ENCODE measurements at places on chromosomes 3 and 15. TPM values are rescaled to one million over a fixed set of nuclear protein-coding genes. Genes with fewer than 3 reads are reported as not detected.

GRCh38 chr3:28241221-28242160 lies at the start of gene CMC1:
Gene CMC1 (plus strand): TSS chr3:28241619. CDS start chr3:28241794, 175 bp downstream.
- peak within 1 kb of the TSS; percentile 94 for H3K4me3 ChIP-seq
- DNase-seq, result peak; percentile 99
- no peaks in the 10 kb centered on the region for H3K36me3 ChIP-seq
- peak within 1 kb of the TSS; percentile 66 for H3K27ac ChIP-seq
- H3K4me1 ChIP-seq, result peaks cover 9% of the 10 kb centered on the region

- no peak overlapping the region for H3K4me3 ChIP-seq
- no peaks in the 10 kb centered on the region for H3K4me1 ChIP-seq
- H3K27ac ChIP-seq, result no peak overlapping the region
- H3K36me3 ChIP-seq, result no peaks in the 10 kb centered on the region
- DNase-seq, result no peak
Observed at GRCh38 chr3:175266478-175266877, 407.3 kb downstream of the NAALADL2 start.

DNA sequence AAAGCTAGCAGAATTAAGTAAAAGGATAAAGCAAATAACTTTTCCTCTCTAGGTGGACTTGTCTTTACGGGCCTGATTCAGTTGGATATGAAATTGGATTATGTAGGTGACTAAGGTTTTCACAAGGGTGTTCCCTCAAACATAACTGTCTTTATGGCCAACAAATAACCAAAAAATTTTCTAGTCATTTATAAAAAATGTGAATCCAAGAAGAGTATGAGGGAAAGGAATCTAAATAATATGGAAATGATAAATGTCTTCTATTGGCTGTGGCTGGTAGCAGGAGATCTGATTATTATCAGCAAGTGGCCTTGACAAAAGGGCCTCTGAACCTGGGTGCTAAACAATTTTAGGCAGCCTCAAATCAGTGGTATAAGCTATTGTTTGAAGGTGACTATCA lies 594.0 kb upstream of the UBE2E2 start:
- H3K4me3 ChIP-seq, result no peak overlapping the region
- no peak for DNase-seq
- no peaks in the 10 kb centered on the region for H3K4me1 ChIP-seq
- H3K27ac ChIP-seq, result no peak overlapping the region

Gene KCNAB1
- not detected for total RNA-seq

Gene WNT5A
- 1.2 TPM for total RNA-seq

Gene WNT7A
- total RNA-seq, result not detected

Measured in endodermal cell (in vitro differentiated cells).